ENCODE measurements at places on chromosomes 2 and 18.

GRCh38 chr2:161594445-161594844 lies 29.8 kb upstream of the SLC4A10 start:
- no peak for DNase-seq

DNA sequence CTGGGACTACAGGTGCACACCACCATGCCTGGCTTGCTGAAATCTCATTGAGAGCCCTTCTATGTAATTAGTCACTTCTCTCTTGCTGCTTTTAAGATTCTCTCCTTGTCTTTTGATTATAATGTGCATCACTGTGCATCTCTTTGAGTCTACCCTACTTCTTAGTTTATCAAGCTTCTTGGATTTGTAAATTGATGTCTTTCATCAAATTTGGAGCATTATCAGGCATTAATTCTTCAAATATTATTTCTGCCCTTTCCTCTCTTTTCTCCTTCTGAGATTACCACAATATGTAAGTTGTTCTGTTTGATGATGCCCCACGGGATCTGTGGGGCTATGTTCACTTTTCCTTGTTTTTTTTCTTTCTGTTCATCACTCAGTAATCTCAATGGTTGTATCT lies 9.0 kb upstream of the MARCO start:
- no peak for DNase-seq

- DNase-seq = no peak
These were observed 13.5 kb upstream of the REL start for GRCh38 chr2:60867848-60868247.

- no peak for DNase-seq
These were observed 286.5 kb upstream of the REV1 start for GRCh38 chr2:99776206-99776905.

- DNase-seq = no peak
These were observed 651 bp upstream of the ZNF521 start for GRCh38 chr18:25352629-25353005.

GRCh38 chr18:62659698-62660097 lies 55.6 kb upstream of the PHLPP1 start:
- no peak for DNase-seq

- no peak for DNase-seq
These were observed 831.1 kb downstream of the GALR1 start for GRCh38 chr18:78080761-78081160.

GRCh38 chr2:15038366-15039364 lies 406.1 kb downstream of the LRATD1 start:
- DNase-seq = no peak

GRCh38 chr2:98036349-98037000 lies 40.7 kb upstream of the TMEM131 start:
- no peak for DNase-seq

- DNase-seq = no peak
These were observed 1.2 kb upstream of the TRAPPC8 start for GRCh38 chr18:31943878-31944816.

DNA sequence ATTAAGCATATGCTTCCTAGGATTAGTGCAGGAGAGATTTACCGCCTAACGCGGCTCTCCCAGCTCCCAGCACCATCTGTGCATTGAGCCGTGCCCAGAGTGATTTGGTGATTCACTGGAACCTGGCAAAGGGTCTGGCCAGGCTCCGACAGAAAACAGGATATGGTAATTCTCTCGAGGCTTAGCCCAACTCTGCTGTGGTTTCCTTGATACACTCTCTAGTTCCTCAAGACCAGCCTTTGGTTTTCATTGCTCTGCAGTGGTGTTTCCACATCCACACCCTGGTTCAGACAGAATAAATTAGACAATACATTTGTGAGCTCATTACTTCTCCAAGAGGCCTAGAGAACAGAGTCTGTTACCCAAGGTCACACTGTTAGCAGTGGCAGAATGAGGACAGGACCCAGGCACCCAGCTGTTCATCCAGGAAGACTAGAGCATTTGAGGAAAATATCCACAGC lies 23.0 kb upstream of the SMAD2 start:
- peak; percentile 34 for DNase-seq

DNA sequence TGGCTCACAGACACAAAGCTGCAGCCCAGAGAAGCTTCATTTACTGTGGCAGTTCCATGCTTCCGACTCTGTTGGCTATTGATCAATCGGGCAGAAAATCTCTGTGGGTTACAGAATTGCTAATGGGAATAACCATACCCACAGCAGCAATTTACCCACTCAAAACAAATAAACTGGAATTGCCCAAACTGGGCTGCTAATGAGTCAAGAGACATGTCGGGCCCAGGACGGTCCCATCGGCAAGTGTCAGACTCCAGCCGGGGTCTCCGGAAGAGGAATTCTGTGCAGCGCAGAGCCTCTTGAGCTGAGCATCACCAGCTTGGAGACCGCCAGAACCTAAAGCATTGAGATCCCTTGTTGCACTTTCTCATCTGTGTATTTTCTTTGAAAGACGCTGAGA lies 67.8 kb downstream of the TMEM18 start:
- DNase-seq = no peak

DNA sequence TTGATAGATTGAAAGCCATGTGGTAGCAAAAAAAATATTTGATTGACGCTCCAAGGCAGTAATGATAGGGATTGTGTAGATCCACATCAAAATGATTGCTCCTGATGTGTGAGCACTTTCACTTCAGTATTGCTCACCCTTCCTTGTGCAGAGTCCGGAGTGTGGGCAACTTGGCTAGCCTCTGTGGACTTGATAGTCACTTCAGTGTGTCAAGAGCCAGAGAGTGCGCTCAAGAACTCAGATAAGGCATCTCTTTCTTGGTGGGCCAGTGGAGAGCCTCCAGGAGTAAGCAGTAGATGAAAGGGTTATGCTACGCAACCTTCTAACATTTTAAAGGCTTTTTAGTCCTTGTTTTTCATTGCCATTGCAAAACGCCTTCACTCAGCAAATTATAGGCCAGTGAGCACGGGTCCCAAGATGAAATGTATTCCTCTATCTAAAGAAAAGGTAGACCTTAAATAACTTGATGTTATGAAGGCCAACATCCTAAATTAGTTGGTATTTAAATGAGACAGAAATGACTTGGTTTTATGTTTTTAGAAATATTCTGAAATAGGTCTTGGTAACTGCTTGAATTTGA lies 84.4 kb downstream of the MEIS1 start:
- DNase-seq = no peak

- DNase-seq = no peak
These were observed 18.7 kb upstream of the ADAM17 start for GRCh38 chr2:9574331-9574730.

- no peak for DNase-seq
These were observed 69.5 kb downstream of the COPS8 start for GRCh38 chr2:237154884-237155851.

GRCh38 chr18:13540477-13541182 lies 185.7 kb downstream of the FAM210A start:
- DNase-seq = no peak

DNA sequence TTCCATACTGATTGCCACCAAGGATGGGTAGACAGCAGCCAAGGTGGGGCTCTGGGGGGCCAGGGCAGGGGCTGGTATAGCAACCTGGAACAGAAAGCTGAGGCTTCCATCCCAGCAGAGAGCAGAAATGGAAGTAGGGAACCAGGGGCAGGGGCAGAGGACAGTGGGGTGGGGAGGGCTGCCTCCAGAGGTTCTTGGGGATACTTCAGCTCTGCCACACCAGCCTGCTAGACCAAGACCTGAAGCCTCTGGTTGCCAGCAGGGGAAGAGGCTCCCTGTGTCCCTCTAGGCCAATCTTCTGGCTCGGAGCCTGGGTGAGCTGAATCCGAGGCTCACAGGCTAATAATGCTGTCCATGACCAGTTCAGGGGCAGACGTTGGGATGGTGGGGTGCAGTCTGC lies 329.0 kb downstream of the DYSF start:
- no peak for DNase-seq

DNA sequence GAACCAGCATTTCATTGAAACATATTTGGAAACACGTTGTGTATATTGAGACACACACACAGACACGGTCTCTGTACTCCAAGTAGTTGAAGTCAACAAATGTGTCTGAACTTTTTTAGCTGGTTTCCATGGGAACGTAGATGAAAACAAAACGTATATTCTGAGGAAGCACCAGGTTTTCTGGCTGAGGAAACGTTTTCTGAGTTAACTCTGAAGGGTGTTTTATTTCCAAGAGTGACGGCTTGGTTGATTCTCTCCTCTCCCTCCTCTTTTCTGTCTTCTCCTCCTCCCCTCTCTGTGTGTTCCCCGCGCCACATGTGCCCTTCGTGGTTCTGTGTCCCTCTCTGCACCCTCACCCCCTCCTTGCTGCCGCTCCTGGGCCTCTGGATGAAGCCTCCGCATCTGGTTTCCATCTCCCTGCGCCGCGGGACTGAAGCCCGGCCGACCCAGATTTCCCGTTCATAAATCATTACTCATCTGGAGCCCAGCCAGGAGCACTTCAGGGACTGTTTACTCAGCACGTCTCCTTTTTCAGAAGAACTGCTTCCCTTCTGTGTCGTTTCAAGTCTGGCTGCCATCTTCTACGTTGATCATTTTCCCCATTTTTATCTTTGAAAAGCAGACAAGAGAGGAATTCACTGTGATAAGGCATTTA lies 122.7 kb downstream of the COL6A3 start:
- DNase-seq = peak; percentile 27

DNA sequence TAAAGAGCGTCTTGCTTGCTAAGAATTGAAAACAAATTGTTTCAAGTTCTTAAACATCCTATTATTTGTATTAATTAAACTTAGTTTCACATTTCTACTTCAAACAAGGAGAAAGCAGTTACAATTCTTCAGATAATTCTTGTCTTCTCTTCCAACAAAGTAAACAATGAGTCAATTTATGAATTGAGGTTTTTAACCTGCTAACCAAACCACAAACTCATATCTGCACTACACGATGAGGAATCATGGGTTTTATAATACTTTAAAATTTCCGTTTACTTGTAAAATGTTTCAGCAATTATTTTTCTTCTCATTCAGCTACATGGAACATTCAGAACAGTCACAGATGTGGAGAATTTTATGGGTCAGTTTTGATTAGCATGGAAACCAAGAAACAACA lies 114.2 kb downstream of the SPIRE1 start:
- no peak for DNase-seq

Measured in iPS-NIHi11 (cell line).